Activated T-helper 1 cell treated with anti-CD3 and anti-CD28 coated beads, Interleukin-2, amount 50 U/mL, for 16 hours (primary cell): ENCODE measurements at places on chromosomes 1 and 21.

DNA sequence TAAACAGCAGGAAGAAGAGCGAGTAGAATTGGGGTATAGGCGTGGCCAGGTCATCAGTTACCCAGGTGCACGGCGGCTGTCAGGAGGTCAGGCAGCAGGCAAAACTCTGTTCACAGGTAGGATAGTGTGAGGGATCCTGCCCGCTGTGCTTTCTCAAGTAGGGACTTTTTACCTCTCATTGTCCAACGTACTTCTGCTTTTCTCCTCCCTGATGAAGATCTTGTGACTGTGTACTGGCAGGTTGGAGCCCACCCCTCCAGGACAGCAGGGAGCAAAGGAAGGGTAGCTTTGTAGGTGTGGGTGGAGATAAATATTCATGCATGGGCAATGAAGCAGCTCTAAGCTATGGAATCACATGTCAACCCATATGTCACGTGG lies 373.5 kb downstream of the KIF26B start:
- DNase-seq = no peak

DNA sequence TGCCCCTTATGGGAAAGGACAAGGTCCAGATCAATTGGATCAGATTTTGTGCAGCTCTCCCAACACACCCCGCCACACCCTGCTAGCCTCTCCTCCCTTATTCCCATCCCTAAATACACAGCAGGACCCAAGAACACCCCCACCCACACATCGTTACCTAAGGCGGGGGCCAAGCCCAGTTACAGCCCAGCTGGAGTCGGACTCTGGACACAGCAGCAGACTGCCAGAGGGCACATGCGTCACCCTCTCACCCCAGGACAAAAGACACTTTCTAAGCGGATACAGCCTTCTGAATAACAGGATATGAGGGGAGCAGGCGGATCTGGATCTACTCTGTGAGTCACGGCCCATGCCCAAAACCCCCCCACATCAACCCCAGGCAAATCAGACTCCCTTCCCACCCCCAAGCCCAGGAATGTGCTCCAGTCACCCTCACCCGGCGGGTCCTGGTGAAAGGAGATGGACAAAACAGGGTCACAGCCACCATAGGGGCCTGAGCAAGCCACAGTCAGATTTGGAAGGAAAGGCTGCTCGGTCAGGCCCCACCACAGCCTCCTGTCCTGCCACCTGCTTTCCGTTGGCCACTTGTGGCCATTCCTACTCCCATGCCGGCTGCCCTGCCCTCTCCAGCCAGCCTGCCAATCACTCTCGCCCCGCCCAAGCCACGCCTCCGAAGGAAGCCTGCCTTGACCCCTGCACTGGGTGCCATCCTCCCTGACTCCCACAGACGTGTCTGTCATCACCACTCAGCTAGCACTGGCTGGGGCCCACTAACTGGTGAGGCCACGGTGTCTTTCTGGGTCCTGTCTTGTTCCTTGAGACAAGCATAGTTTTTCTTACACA lies 4.0 kb downstream of the S100A16 start:
- DNase-seq = no peak

DNA sequence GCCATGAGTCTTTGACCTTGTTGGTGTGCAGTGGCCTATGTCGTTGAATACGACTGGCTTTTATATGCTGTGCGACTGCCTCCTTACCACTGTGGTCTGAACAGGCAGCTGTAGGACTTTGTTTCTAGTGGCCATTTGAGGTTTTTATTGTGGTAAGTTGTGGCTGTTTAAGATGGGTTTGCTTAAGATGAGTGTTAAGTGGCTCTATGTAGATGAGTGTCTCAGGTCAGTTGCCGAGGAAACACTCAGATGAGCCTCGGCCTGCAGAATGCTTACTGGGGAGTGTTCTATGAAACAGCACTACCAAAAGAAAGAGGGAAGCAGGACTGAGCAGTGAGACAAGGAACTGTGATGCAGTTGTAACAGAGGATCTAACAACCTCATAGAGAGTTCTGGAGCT lies 14.9 kb upstream of the CD1C start:
- DNase-seq = no peak

- no peak for DNase-seq
Observed at GRCh38 chr1:168032029-168032428, 95.2 kb upstream of the MPC2 start.

DNA sequence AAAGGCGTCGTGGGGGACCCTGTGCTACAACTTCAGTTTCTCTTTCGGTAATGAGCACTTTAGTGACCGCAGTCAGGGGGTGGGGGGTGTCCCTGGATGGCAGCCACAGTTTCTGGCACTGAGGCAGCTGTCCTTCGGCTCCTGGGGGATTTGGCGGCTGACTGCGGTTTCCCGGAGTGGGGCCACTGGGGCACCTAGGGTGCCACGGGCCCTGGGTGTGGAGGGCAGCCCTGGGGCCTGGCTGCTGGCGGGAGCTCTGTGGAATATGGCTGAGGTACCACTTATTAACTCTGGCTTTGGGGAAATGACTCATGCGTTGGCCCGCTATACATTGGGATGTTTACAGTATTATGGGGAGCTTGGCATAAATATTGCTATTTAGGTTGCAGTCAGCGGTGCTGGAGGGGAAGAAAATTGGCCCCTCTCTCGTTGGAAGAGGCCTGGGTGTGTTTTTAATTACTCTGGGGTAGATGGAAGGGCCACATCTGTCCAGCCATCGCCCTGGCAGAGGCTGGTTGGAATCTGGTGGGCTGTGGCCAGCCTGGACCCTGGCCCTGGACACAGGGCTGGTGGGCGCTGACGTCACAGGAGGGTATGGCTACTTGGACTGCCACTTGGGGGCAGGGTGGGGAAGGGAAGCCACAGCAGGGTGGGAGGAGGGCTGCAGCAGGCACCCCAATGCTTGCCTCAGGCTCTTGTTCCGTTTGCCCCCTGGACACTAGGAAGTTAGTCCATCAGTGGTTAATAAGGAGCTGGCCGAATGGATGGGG lies 2.0 kb downstream of the EPHB2 start:
- DNase-seq = no peak

DNA sequence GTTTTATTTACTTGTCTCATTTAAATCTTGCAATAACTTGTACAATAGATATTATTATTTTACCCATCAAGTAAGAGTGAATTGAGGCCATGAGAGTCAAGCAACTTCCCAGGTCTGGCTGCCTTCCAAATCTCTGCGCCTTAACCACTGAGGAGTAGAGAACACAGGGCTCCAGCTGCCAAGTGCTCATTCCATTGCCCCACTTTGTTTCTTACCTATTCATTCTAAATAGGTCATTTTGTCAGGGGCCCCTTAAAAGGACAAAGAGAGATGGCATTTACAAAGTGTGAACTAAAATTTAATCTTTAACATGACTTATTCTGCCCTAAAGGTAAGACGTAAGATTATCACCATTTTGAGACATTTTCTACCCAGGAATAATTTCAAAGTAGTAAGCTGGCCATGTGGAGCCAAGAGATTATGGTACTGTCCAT lies 3.5 kb downstream of the PPP1R15B start:
- DNase-seq = no peak

DNA sequence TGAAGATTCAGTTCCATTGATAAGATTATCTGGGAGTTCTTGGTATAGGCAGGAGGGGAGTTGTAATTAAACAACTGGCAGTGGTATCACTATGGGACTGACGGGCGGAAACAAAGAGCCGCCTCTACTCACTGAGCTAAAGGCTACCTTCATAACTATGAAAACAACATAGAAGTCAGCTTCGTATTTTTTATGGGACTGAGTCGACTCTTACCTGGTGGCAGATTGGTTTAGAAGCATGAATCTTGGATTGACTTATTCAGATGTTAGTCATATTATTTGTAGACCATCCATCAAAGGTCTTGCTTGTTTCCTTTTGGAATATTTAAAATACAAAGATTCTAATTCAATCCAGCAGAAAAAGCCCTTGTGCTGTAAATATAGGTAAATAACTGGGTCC lies 6.3 kb upstream of the HHIPL2 start:
- DNase-seq = no peak

GRCh38 chr1:193905288-193906085 lies 719.1 kb upstream of the B3GALT2 start:
- no peak for DNase-seq

GRCh38 chr1:77802026-77802425 lies 22.6 kb downstream of the MIGA1 start:
- no peak for DNase-seq

DNA sequence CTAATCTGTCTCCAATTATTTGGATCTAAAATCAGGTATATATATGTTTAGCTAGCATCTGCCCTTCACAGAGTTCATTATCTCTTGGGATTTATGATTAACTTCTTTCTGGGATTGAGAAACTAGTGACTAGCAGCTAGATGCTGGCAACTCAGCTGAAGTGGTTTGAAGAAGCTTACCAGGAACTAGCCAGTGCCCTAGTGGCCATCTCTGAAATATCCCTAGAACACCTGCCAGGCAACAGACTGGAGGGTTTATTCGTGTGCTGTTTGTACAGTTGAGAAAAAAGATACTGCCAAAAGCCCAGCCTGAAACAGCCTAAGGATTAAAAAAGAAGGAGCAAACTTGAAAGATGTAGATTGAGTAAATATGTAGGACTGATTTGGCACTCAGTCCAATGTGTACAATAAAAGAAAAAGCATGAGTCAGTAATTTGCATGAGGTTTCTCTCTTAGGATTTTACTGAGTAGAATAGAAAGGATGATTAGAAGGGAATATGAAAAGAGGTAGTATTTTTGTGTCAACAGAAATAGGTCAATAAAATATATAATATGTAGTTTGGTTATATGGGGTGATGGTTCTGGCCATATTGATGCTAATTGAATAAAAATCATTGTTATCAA lies 1144.6 kb upstream of the ADGRL2 start:
- no peak for DNase-seq

GRCh38 chr21:44815225-44815624 lies 2.6 kb downstream of the SUMO3 start:
- no peak for DNase-seq

- DNase-seq = no peak
Observed at GRCh38 chr1:219782929-219783328, 145.4 kb downstream of the SLC30A10 start.

DNA sequence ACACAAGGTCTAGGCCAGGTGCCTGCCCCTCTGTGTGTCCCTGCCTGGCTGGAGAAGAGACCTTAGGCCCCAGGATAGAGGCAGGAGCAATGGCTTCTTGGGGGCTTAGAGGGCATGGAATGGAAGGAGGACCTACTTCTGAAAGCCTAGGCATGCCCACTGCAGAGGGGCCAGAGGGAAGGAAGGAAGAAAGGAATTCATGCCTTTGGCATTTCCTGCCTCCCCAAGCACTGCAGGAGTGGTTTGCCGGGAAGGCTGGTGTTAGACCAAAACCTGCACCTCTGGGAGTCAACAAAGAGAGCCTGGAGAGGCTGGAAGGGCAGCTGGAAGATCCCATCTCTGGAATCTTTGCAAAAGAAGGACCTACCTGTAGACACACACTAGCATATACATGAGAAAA lies 50.7 kb upstream of the KCNE2 start:
- DNase-seq = no peak

- no peak for DNase-seq
Observed at GRCh38 chr1:41640756-41641474, 156.4 kb upstream of the EDN2 start.

DNA sequence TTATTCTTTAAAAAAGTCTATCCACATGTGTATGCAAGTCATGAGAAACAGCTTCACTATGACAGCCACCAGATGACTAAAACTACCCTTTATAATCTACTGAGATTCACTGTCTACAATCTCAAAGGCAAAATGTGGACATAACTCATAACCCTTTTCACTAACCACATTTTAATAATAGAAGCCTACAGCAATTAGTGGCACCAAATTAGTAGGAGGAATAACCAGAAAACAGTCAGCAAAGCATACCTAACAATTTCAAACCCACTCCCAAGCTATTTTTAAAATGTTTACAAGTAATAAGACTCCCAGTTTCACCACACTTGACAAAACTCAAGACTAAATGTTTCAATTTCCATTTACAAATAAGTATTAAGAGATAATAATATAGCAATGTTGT lies 442.9 kb downstream of the PTPRC start:
- no peak for DNase-seq

- no peak for DNase-seq
Observed at GRCh38 chr1:50735443-50735842, 224.6 kb downstream of the FAF1 start.

DNA sequence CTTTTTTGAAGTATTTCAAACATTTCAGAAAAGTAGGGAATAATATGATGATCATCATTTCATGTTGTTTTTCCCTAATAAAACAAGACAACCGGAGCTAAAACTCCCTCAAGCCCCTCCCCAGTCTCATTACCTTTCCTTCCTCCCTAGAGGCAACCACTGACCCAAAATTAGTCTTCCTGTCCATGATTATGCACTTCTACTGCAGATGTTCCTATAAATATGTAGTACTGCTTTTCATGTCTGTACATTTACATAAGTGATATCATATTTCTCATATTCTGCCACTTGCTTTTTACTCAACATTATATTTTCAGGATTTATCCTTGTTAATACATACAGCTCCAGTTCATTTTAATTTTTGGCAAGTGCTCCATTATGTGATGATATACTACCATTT lies 58.7 kb upstream of the GOLT1A start:
- no peak for DNase-seq

GRCh38 chr1:54549181-54549924 lies 1.3 kb downstream of the ACOT11 start:
- DNase-seq = no peak

DNA sequence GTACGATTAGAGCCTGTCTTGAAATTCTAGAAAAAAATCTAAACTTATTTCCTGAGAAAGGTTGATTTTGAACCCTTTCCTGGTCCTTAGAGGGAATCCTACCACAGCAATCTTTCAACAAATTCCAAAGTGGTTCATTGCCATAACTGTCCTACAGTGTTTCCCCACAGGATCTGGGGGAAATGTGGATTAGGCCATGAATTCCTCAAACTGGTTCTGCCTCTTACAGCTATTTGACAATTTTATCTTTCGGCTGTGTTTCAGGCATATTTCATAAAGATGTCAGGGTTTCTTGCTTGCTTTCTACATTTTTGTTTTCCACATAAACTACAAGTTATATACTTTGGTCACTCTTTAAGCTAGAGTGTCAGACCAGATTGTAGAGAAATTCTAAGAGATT lies 544 bp upstream of the ZP4 start:
- DNase-seq = no peak

DNA sequence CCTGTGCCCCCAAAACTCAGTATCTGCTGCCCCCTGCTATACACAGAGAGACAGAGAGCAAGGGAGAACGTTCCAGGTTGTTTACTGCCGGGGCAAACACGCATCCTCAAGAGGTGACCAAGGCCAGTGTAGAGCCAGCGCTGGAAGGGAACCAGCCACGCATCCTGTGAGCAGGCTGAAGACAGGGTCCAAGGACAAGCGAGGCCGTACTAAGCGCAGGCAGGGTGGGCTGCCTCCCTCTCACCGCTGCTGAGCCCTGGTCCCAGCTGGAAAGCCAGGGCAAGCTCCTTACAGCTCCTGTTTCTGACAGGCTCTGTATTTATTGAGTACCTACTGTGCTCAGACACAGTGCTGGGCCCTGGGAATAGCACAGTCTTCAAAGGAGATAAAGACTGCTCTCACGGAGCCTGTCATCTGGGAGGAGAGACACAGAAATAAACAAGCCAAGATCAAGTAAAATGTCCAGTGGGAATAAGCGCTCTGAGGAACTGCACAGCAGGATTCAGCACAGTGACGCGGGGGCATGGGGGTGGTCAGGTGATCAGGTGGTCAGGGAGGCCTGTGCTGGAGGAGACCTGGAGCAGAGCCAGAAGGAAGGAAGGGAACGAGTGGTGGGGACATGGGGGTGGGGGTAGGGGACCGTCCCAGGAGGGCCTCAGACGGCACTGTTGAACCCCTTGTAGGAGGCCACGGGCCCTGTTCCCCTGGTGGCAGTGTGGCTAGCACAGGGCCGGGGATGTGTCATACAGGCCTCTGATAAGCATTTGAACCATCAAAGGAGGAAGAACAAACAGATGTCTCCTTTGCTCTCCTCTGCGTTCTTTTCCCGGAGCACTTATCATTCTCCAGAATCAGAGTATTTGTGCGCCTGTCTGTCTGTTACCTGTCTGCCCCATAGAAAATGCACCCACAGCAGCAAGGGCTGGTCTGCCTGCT lies 37.8 kb upstream of the EFHD2 start:
- no peak for DNase-seq
